ENCODE measurements at places on chromosomes 11 and 22.

- peak; percentile 76 for DNase-seq
Observed at GRCh38 chr22:50141891-50142363, 28.6 kb upstream of the PANX2 start.

DNA sequence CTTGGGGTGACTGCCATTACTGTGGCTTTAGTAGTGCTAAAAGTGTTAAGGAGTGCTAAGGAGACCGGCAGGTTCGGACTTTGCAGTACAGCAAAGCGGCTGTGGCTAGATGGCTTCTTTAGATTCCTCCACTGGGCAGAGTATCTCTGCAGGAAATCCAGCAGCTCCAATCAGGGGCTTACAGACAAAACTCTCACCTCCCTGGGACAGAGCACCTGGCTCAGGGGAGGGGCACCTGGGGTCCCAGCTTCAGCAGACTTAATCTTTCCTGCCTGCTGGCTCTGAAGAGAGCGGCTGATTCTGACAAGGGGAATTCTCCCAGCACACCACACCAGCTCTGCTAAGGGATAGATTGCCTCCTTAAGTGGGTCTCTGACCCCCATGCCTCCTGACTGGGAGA lies 668.8 kb upstream of the TENM4 start:
- peak; percentile 24 for DNase-seq

GRCh38 chr11:20051469-20052399 lies 108.5 kb downstream of the DBX1 start:
- no peak for DNase-seq

- DNase-seq: no peak
Observed at GRCh38 chr22:46084376-46084775, 66.0 kb upstream of the PPARA start.

- no peak for DNase-seq
Observed at GRCh38 chr22:17366329-17366728, 2.9 kb upstream of the CECR2 start.

Measured in neural progenitor cell (in vitro differentiated cells).